ENCODE measurements at places on chromosomes 1 and 21.

DNA sequence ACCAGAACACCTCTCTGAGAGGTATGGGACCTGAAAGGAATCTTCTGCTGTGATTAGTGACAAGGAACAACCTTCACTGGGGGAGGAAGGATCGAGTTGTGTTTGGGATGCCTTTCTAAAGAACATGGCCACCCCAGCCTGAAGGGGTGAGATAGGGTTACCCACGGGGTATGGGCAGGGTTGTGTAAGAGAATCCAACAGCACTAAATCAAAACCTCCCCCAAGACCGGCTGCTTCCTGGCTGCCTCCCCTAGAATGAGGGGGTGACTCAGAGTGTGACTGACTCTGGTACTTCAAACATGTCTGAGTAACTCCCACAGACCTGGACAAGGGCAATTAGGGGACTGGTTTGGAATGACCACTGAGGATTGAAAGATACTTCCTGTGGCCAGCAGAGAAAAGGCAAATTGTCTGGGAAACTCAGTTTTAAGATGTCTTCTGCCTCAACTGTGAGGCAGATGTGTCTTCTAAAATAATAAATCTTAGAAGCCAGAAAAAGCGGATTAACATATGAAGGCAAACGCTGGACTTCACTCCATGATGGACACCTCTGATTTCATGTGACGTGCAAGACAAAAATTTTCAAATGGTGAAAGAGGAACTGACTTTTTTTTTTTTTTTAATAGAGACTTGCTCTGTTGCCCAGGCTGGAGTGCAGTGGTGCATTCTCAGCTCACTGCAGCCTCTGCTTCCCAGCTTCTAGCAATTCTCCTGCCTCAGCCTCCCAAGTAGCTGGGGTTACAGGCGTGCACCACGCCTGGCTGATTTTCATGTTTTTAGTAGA, 6.7 kb upstream of the PTPN14 start:
- no peak for DNase-seq

GRCh38 chr21:31334648-31335121, 9.4 kb downstream of the TIAM1 start:
- peak; percentile 66 for DNase-seq

GRCh38 chr1:91635763-91636162, 135.1 kb downstream of the CDC7 start:
- DNase-seq: no peak

DNA sequence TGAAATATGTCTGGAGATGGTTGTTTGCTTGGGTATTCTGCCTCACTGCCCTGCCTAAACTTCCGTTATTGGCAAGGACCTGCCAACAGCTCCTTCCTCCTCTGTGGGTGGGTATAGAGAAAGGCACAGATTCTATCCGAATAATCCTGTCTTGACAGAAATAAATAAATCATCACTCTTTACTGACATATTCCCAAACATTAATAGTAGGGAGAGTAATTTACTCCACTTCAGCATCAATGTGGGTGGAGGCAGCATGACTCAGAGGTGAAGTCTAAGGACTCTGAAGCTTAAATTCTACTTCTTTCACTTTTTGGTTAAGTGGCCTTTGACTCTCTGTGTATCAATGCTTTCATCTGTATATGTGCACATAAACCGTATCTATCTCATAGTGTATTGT, 2.9 kb downstream of the CD84 start:
- DNase-seq: no peak

DNA sequence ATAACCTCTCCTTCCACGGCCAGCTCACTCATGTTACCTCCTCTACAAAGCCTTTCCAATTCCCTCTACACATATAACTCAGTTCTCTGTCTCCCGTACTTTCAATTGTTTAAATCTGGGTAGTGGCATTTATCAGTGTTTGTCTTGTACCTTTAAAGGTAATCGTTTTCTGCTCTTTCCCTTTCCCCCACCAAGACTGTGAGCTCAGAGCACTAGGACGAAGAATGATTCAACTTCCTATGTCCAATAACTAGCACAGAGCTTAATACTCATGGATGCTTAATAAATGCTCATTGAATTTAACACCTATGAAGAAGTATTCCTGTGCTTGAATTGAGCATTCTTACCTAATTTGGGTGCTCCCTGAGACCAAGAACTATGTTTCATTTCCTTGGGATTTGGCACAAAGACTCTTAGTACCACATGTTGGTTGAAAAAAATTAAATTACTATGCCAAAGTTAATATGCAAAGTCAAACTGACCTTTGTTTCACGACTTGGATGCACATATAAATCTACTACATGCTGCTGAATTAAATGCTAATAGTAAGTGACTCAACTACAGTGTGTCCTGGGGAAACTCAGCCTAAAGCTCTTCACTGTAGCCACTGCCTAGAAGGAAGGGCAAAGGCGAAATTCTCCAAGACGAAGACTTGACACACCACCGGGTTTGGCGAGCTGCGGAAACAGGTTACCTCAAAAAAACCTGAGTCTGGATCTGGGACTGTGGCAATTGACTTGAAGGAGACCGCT, 30.6 kb upstream of the C1orf185 start:
- no peak for DNase-seq

- DNase-seq: no peak
Observed at GRCh38 chr1:58714544-58714943, 14.7 kb upstream of the MYSM1 start.

- DNase-seq: peak; percentile 69
Observed at GRCh38 chr1:241423541-241424479, 66.8 kb upstream of the RGS7 start.

DNA sequence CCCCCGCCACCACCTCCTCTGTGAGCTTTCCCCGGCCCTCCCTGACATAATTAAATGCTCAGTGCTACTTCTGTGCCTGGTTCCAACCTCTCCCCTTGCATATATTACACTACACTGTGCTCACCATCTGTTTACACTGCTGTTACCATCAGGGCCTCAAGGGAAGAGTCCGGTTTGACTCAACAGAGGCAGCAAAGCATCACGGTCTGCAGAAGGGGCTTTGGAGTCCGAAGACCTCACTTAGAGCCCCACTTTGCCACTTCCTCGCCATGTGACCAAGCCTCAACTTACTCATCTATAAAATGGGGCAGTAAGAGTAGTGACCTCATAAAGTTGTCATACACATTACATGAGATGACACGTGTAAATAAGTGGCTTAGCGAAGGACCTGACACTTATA, 27.4 kb downstream of the KCNN3 start:
- DNase-seq: no peak

DNA sequence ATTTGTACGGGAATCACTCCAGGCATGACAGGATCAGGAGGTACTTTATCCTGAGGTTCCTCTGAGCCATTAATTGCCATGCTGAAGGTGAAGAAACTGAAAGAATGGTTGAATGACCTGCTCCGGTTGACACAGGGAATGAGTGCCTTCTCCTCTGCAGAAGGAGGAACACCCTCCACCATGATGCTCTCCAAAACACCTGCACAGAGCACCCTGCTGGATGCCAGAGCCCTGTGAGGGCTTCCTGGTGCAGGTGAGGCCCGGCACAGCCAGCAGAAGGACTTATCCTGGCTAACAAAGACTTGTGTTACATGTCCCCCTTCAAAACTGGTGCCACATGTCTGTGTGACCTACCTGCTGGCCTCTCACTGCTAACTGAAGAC, 14.3 kb upstream of the LBR start:
- no peak for DNase-seq

- no peak for DNase-seq
Observed at GRCh38 chr1:118558933-118559332, 373.9 kb upstream of the SPAG17 start.

- DNase-seq: no peak
Observed at GRCh38 chr1:101313356-101313755, 76.5 kb downstream of the S1PR1 start.

- DNase-seq: no peak
Observed at GRCh38 chr1:162541619-162542141, 19.8 kb upstream of the UAP1 start.
